Vagina (tissue), 2 donors: ENCODE measurements at places on chromosomes 13 and 19.

DNA sequence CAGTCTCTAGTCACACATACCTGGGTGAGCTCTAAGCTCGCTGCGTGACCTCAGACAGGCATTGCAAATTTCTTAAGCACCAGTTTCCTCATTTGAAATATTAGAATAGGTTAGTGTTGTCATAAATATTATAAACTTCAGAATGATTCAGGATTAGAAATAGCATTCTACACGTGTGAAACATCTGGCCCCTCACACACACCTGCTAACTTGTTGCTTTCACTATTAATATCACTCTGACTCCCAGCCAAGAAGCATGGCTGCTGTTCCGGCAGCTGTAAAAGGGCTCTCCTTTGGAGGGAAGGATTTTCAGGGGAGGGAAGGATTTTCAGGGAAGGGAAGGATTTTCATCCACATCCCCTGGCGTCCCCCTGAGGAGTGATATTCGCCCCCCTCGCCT lies 161.3 kb upstream of the GPR12 start:
- no peak for DNase-seq

DNA sequence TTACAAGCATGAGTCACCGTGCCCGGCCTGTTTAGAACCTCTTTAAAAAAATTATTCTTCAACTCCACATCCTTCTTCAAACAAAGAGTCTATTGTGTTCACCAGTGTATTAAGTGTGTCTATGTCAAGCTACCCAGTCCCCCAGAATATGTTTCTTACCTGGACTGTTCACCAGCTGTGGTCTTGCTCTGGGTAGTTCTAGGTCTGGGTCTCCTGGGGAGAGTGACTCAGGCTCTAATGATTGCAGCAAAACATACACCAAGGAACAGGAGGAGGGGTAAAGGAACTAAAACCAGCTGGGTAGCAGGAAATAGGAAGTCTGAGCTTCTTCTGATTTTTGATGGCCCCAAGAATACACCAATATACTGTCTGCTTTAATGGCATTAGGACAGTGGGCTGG lies at the start of gene FPR1:
FPR1 (minus strand) TSS at position 224 of the 400 bp plus-strand sequence. CDS start 4,884 bp downstream, outside the sequence.
- no peak for DNase-seq

DNA sequence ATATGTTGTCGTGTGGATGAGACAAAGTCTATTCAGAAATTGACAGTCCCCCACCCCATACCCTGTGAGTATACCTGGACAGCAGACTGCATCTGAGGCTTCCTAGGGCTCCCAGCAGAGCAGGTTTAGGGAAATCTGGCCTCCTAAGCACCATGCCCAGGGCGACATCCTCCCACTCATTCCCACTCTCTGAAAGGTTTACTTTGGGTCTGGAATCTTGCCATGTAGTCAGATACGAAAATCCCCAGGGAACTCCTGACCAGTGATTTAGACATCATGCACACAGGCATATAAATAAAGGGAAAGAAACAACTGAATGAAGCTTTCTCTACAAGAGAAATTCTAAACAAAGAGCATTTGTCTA lies 717 bp upstream of the NALCN start:
- DNase-seq, result no peak

GRCh38 chr13:89554801-89555200 lies 1792.7 kb upstream of the MIR17HG start:
- DNase-seq, result no peak

DNA sequence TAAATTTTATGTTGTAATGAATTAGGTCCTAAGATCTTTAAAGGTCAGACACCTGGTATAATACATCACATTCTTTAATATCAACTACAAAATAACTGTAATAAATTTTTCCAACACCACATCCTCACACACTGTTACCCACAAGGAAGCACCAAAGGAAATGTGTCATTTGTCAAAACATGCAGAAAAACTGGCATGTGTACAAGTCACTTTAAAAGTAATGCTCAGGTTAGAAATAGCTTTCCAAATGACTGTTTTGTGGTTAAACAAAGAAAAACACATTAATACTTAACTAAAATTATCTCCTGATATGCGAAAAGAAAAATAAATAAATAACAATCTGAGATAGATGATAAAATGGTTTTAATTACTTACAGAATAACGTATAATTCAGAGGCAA lies 74.7 kb downstream of the MZT1 start:
- DNase-seq, result no peak

- DNase-seq, result no peak
Measured at GRCh38 chr13:77459592-77459991, 75.9 kb upstream of the SCEL start.

DNA sequence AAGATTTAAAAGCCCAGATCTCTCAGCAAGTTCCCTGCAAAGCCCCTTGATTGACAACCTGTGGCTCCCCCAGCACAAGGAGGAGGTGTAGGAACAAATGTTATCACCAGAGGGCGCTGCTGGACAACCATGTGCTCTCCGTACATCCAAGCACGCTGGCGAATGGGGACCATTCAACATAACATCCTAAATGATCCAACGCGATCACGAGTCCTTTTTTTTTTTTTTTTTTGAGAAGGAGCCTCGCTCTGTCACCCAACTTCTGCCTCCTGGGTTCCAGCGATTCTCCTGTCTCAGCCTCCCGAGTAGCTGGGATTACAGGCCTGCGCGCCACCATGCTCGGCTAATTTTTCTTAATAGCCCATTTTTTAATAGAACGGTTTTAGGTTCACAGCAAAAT lies 52.0 kb downstream of the NWD1 start:
- no peak for DNase-seq

DNA sequence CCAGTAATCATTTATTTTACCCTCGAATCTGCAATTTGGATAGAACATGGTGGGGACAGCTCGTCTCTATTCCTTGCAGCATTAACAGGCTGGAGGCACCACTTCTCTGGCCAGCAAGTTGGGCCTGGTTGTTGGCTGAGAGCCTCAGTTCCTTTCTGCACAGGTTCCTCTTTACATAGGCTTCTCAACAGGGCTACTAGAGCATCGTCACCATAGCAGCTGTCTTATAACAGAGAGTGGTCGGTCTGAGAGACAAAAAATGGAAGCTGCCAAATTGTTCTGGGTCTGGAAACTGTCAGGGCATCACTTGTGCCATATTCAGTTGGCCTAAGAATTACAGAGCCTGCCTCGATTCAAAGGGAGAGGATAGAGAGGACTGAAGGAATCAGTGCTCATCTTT lies 86.7 kb downstream of the DNAJC15 start:
- no peak for DNase-seq

GRCh38 chr13:87538366-87539052 lies 132.7 kb upstream of the SLITRK5 start:
- DNase-seq, result no peak

DNA sequence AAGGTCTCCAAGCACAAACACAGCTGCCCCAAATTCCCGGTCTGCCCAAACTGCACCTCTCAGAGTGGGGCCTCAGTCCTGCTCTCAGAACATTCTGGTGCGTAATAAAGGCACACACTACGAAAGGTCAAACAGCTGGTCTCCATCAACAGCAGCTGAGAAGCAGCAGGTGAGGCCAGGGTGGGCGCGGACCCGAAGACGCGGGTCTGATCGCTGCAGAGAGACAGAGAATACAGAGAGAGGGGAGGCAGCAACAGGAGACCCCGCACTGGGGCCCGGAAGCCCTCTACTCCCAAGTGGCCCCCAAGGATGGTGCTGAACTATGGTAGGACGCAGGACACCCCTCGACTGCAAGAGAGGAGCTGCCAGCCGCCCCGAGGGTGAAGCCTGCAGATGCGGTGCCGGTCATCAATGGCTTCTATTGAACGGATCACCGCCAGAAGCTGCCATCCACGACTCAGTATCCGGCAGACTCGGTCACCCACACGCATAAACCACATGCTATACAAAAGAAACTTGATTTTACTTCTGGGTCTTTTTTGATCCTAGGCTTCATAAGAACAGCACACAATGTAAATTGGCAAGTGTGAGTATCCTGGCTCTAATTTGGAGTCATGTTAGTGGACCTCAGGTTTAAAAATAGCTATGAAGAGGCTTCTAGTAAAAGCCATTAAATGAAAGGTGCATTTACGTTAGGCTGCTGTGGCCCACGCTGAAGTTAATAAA lies 33.4 kb downstream of the STK24 start:
- no peak for DNase-seq

DNA sequence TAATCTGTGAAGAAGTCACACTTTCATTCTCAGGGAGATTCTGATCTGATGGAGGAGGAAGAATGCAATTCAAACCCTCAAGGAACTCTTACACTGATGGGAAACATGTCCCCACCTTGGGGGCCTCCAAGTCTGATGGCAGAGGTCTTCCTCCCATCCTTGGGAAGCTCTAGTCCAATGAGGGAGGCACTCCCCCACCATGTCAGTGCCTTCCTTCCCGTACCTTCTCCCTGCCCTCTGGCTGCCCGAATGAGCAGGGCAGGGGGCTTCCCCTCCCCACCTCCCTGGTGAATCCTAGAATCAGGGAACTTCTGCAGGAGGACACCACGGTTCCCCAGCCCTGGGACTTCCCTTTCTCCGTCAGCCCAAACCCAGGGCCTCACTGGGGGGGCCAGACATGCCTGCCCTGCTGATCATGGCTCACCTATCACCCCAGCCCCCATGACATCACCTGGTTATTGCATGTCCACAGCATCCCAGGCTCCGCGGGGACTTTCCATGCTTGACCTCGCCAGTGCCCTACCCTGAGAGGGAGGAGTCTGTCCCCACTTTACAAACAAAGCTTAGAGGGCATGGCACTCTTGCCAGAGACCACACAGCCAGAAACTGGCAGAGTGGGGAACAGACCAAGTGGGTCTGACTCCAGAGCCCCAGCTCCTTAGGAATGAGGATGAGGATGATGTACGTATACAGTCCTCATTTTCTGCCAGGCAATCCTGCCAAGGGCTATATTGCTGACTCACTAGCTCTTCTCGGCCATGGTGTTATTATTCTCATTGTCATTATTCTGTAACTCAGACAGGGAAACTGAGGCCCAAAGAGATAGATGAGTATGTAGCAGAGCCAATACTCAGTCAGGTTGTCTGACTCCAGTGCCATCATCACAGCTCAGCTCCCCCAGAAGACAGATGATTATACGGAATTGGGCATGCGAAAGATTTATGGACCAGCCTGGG lies 9.6 kb upstream of the BCL3 start:
- DNase-seq, result no peak

DNA sequence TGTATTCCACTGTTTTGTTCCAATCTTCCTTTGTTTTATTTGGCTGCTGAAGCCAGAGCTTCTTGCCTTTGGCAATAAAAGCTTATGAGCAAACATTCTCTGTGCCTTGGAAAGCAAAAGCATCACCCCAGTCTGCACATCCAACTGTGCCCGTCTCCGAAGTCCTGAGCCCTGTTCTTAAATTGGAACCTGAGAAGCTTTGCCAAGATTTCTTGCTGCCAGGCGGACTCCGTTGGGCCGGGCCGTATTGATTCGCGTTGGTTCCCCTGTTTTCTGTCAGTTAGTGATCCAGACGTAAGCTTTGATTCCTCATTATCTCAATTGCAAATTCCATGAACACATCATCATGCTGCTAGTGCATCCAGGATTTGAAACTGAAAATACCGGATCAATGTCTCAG lies 793.0 kb downstream of the OLFM4 start:
- no peak for DNase-seq

DNA sequence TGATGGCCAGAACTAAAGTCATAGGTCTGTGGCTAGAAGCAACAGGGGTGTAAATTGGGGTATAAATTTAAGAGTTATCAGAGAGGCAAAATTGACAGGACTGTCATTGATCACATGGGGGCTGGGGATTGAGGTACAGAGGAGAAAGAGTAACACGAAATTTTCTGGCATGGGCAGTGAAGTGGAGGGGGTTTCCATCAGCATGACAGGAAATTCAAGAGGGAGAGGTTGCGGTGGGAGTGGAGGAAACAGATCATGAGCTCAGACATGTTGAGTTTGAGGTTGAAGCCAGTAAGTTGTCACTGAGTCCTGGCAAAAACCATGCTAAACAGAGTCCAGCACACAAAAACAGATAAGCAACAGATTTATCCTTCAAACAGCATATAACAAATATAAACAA lies 192.1 kb upstream of the TSC22D1 start:
- no peak for DNase-seq

DNA sequence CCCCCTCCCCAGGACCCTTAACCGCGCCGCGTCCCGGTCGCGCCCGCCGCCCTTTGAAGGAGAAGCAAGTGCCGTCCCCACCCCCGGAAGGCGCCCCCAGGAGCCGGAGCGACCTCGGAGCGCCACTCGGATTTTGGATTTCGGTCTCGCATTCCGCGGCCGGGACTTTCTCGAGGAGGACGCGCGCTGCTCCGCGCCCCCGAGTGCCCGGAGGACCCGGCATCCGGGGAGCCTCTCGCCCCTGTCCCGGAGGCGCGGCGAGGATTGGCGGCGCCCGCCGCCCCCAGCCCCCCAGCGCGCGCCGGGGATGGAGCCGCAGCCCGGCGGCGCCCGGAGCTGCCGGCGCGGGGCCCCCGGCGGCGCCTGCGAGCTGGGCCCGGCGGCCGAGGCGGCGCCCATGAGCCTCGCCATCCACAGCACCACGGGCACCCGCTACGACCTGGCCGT lies 1.6 kb downstream of the MIDN start:
- no peak for DNase-seq

DNA sequence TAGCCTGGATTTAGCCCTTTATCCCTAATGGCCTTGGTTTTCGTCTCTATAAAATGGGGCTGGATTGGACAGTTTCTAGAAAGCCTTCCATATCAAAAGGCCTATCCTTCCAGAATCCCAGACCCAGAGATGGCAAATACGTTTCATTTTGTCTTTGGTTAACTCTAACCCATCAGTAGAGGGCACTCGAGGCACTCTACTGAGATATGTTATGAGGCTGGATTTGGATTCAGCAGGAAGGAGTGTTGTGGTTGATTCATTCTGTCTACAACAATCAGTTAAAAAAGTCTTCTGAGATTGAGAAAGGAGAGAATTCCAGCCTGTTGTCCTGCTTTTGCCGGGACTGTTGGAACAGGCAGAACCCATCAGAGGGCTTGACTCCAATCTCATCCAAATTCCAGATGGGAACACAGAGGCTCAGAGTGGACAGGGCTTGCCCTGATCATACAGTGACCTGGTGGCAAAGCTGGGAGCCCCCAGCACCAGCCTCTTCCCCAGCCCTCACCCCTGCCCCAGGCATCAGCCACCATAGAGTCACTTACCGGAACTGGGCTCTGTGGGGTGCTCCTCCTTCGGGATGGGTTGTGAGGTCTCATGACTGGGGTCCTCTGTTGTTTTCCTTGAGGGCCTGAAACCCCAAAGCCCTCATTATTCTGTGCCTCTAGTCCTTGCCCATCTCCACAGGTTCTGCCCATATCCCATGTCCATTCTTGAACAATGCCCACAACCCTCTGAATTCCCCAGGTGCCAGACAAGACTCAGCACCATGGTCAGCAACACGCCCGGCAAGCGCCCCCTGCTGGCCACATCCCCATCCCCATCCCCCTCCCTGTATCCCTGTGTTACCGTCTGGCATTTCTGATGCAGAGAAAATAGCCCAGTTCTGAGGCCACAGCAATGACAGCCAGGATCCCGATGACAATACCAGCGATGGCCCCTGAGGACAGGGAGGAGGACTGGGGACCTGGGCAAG lies 12.3 kb upstream of the ZNF180 start:
- DNase-seq, result no peak

- DNase-seq, result no peak
Measured at GRCh38 chr19:1980809-1981181, 34.7 kb downstream of the BTBD2 start.
